ENCODE measurements at places on chromosomes 1 and 21.

- DNase-seq = no peak
Measured at GRCh38 chr1:3727825-3728776, 24.1 kb upstream of the CCDC27 start.

GRCh38 chr1:23446661-23447310 lies 22.2 kb upstream of the TCEA3 start:
- no peak for DNase-seq

GRCh38 chr1:204410688-204411450 lies 748 bp downstream of the PPP1R15B start:
- no peak for DNase-seq

DNA sequence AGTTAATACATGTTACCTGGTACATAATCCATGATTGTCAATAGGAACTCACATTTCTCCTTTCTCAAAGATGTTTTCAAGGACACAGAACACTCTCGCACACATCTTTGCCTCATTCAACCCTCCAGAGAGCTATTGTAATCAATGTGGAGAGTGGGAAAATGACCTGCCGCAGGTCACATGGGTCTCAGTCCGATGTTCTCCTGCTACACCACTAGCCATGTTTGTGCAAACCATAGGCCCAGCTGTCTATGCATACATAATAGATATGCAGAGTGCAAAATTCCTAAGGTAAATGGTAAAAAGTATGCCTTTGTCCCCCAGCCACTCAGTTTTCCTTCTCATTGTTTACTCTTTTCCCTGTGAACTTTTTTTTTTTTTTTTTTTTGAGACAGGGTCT lies 89.2 kb downstream of the ADSS2 start:
- DNase-seq = no peak

DNA sequence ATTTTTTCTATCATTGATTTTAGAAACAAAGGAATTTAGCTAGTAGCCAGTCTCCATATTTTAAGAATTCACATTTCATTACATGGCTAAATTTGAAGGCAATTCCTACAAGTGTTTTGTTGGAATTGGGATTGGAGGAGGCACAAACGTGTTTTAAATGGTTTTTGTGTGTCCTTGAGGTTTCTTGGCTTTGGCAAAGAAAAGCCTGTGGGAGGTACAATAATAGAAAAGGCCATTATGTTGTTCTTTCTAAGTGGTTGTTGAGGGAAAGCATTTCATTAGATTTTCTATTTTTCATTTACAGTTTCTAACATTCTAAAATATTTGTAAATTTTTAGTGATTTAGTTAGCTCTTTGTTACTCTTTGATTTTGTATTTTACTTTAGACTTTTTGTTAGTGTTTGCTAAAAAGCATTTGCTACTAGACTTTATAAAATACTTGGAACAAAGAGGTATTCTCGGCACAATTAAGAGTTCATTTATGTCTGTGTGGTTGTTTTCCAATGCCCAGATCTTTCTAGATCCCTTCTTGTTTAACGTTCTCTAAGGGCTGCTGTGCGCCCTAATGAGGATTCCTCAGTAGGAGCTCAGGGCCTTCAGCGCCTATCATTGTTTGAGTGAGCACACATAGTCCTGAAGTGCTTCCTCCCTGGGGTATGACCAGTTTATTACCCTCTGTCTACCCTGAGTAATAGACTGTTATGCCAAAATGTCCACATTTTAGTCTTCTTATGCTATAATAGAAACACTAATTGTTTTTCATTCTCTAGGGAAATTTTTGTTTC lies 70.0 kb upstream of the KIAA1614 start:
- no peak for DNase-seq

GRCh38 chr1:92951141-92951582 lies 10.1 kb downstream of the DIPK1A start:
- DNase-seq = no peak

- DNase-seq = no peak
Measured at GRCh38 chr1:156508955-156509234, 8.3 kb upstream of the MEF2D start.

DNA sequence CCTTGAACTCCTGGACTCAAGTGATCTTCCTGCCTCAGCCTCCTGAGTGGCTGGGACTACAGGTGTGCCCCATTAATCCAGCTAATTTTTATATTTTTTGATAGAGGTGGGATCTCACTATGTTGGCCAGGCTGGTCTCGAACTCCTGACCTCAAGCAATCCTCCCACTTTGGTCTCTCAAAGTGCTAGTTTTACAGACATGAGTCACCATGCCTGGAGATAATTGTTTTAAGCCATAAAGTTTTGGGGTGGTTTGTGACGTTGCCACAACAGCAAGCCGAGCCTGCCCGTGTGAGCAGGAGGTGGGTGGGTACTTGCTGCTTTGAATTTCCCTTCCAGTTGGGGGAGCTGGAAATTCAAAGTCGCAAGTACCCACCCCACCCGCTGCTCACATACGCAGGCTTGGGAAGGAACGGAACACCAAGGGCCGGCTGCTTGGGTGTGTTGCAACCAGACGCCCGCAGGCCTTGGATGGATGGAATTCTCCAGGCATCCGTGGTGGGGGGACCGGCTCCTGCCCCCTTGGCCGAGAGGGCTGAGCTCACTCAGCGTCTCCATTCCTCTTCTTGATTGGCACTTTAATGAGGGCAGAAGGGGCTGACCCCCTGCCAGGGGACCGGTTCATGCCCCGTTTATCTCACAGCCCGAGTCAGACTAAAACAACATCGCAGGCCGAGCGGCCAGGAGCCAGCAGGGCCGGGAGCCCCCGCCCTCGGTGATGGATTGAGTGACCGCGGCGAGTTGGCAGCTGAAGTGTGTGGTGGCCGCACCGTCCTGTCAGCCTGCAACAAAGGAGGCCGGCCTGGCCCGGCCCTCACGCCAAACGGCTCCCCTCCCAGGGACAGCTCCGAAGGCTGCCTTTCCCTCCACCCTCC lies 78.1 kb downstream of the DHRS3 start:
- peak; percentile 75 for DNase-seq

GRCh38 chr1:22658385-22659163 lies 5.5 kb downstream of the C1QB start:
- DNase-seq = no peak

- no peak for DNase-seq
Measured at GRCh38 chr1:231953660-231954059, 327.1 kb downstream of the DISC1 start.

- DNase-seq = no peak
Measured at GRCh38 chr21:44576025-44576420, 2.5 kb downstream of the KRTAP10-4 start.

DNA sequence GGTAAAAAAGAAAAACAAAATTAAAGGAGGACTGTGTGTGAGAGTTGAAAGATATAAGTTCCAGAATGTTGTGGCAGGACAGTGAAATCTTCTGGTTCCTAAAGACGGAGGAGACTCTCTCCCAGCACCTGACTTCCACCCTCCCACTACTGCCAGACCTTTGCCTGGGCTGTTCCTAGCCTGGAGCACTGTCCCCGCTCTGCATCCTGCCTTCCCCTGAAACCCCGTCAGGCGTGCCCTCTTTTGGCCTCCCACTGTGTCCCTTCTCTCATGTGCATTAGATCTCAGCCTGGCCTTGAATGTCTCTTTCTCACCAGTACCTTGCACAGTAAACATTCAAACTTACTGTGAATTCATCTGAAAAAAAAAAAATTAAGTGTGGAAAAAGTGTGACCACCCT lies 74.1 kb downstream of the VPS26C start:
- DNase-seq = no peak

- no peak for DNase-seq
Measured at GRCh38 chr1:66489972-66490601, 43.9 kb upstream of the SGIP1 start.

- no peak for DNase-seq
Measured at GRCh38 chr21:26719750-26720149, 125.5 kb downstream of the ADAMTS1 start.

GRCh38 chr1:5119366-5120234 lies 465.2 kb downstream of the AJAP1 start:
- no peak for DNase-seq

DNA sequence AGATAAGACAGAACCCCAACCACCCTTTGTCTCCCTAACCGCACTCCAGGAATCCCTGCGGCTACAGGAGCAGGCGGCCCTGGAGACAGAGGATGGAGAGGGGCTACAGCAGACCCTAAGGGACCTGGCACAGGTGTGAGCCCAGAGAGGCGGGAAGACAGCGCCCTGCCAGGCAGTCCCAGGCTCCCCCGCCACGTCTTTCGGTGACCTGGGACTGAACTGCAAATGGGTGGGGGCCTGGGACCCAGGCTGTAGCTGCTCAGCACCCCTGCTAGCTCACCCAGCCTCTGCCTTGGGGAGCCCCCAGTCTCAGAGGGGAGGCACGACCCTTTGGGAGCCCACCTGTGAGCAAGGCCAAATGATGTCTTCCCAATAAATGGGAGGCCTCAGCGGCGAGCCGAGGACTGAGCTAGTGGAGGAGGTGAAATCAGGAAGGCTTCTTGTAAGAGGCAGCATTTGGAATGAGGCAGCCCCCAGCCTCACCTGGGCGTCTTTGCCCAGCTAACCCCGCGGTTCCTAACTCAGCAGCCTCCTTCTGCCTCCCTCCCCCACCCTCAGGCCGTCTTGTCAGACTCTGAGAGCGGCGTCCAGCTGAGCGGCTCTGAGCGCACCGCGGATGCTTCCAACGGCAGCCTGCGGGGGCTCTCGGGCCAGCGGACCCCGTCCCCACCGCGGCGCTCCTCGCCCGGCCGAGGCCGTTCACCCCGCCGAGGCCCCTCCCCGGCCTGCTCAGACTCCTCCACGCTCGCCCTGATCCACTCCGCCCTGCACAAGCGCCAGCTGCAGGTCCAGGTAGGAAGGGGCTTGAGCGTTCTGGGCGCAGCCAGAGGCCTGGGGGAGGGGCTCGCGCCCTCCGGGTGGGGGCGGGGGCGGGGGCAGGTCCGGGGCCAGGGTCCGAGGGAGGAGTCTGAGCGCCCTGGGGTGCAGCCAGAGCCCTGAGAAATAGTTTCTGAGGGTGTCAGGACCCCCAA lies 16.9 kb downstream of the CROCC start:
- no peak for DNase-seq

GRCh38 chr1:97120806-97121205 lies 399.2 kb downstream of the PTBP2 start:
- no peak for DNase-seq

DNA sequence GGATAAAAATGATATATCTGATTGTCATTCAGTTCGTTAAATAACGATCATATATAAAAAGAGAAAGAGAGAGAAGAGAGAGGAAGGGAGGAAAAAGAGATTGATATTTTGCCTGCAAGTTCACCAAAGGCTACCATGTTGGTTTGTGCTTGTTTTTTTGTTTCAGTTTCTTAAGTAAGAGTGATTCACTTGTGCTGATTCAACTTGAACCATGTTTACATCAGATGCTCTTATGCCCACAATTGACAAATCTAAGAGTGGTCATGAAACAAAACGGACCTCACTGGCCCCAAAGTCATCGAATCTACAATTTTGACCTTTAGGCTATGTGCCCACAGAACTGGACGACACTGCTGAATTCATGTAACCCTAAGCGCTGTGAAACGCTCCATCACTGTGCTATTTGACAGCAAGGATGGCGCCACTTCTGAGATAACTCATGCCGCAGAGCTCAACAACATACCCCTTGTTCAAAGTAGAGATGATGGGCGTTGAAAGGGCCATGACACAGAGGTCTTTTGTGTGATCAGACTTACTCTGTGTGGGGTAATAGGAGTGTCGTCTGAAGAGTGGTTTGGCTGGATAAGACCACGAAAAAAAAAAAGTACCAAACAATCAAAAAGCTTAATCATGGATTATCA lies 481.4 kb downstream of the SETD4 start:
- no peak for DNase-seq

- DNase-seq = no peak
Measured at GRCh38 chr1:107389410-107390396, 248.9 kb downstream of the NTNG1 start.

- no peak for DNase-seq
Measured at GRCh38 chr1:213507472-213508223, 456.6 kb downstream of the RPS6KC1 start.

GRCh38 chr1:229709500-229710013 lies 83.5 kb downstream of the URB2 start:
- no peak for DNase-seq

- no peak for DNase-seq
Measured at GRCh38 chr21:33753886-33754285, 111.6 kb downstream of the ITSN1 start.

DNA sequence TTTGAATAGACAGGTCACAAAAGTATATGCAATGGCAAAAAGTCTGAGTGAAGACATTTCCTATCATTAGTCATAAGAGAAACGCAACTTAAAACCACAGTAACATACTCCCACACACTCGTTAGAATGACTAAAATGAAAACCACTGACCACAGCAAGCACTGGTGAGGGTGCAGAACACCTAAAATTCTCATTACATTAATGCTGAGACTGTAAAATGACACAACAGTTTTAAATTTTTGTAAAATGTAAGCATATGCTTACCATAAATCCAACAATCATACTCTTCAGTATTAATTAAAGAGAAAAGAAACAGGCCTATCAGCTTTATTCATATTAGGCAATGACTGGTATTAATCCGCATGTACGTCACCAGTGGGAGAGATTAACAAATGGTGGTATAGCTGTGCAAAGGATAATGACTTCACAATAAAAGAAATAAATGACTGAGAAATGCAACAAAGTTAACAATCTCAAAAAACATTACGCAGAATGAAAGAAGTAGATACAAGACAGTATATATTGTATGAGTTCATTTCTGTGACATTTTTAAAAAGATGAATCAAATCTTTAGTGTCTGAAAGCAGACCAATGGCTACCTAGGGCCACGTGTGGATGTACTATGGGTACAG lies 253.5 kb downstream of the AKT3 start:
- no peak for DNase-seq

GRCh38 chr1:223129229-223129901 lies 13.7 kb downstream of the TLR5 start:
- DNase-seq = peak; percentile 51

DNA sequence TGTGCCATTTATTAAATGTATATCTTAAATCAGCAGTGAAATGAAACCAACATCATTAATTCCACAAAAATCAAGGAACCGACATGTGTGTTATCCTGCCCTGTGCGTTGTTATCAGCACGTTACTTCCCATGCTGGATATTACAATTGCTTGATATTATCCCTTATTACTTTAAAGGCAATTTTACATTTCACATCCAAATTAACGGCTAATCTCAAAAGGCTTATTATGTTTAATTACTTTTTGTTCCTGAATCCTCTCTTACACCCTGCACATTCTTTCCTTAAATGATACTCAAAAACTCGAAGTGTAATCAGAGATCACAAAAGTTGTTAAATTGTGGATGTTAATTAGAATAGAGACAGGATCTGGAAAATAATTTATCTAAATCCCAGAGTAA lies 167.9 kb downstream of the DAB1 start:
- no peak for DNase-seq

GRCh38 chr1:160219062-160219929 lies 14.1 kb downstream of the PEA15 start:
- DNase-seq = peak; percentile 29

DNA sequence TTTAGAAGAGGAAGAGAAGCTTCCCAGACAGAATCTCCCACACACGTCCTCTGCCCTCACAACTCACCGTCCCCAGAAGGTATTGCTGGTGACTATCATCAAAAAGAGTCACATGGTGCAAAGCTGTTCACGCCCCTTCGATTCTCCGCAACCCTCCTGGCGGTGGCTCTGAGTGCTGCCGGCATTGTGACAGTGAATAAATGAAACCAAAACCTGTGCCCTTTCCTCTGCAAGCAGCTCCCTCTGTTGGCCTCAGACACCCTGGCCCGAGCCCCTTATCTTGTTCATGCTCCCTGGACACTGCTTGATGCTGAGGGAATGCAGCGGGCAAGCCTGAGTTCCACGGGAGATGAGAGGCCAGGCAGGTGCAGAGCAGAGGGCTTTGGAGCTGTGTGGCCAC lies 510.3 kb downstream of the NPHP4 start:
- DNase-seq = no peak

Data from right renal pelvis (tissue), 4 donors.